ENCODE measurements at places on chromosomes 11 and 22.

- no peak for DNase-seq
Measured at GRCh38 chr11:75475767-75476650, 43.0 kb upstream of the KLHL35 start.

GRCh38 chr11:71206186-71206585 is 46.2 kb downstream of the SHANK2 start:
- DNase-seq = no peak

DNA sequence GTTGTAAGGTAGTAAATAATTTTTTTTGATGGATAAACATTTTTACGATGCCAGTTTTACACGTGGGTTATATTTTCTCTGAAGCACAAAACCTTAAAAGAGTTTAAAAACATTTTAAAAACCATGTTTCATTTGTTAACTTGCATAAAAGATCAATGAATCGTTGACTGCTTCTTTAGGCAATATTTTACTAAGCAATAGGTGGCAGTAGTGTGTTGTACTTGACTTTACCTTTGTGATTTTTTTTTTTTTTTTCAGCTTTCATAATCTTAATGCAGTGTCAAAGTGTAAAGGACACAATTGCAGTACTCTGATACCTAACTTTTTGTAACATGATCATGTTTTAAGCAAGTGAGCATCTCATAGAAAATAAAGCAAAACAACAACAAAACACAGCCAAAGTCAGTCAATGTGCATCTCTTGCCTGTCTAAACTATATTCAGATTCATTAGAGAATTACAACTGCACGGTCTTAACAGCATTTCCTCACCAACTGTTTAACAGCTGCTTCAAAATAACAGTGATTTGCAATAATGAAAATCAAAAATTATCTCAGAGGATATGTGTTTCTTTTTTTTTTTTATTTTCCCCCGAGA is 27.7 kb downstream of the DNAJC24 start:
- peak; percentile 70 for DNase-seq

GRCh38 chr11:61587541-61587941 is 6.7 kb upstream of the SYT7 start:
- no peak for DNase-seq

DNA sequence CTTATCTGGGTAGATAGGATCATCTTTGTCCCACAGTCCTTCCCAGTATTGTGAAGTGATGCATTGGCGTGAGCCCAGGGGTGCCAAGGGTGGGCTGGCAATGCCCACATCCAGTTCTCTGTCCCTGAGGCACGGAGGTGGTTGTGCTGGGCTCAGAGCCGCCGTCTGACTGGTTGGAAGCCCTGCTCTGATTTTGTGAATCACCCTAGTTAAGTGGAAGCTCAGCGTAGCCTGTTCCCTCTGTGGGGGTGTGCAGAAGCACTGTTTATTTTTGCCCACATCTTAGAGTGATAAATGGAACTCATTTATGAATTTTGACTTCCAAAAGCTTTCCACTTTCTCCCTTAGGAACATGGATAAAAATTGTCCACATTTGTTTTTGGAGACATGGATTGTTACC is 13.6 kb downstream of the BCR start:
- no peak for DNase-seq

DNA sequence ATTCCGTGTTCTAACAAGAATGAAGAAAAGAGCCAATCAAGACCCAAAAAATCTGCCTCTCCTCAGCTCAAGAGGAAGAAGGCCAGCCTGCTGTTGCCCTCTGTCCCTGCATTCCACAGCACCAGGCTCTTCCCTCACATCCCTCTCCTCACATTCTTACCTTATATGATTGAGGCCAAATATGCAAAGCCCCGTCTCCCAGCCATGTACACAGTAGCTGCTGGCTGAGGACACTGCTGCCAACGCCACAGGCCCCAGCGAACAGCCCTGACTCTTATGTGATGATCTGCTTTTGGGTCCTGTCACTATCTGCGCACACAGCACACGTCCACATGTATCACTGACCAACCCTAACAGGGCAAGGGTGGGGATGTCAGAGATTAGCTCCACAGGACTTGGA is 60.2 kb downstream of the MICAL3 start:
- no peak for DNase-seq

DNA sequence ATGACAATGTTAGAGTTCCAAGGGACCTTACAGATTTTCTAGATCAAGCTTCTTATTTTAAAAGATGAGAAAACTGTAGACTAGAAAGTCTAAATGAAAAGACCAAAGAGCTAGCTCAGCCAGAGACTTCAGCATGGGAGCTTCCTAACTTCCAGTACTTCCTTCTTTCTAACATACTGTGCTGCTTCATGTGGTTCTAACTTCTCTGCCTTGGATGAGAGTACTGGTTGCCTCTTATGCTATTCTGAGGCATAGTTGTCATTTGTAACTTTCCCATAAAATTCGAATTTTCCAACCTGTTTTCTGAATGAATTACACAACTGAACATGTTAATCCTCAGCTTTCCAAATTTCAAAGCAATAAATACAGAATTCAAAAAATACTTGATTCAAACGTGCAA is 1.8 kb downstream of the MTMR2 start:
- no peak for DNase-seq

DNA sequence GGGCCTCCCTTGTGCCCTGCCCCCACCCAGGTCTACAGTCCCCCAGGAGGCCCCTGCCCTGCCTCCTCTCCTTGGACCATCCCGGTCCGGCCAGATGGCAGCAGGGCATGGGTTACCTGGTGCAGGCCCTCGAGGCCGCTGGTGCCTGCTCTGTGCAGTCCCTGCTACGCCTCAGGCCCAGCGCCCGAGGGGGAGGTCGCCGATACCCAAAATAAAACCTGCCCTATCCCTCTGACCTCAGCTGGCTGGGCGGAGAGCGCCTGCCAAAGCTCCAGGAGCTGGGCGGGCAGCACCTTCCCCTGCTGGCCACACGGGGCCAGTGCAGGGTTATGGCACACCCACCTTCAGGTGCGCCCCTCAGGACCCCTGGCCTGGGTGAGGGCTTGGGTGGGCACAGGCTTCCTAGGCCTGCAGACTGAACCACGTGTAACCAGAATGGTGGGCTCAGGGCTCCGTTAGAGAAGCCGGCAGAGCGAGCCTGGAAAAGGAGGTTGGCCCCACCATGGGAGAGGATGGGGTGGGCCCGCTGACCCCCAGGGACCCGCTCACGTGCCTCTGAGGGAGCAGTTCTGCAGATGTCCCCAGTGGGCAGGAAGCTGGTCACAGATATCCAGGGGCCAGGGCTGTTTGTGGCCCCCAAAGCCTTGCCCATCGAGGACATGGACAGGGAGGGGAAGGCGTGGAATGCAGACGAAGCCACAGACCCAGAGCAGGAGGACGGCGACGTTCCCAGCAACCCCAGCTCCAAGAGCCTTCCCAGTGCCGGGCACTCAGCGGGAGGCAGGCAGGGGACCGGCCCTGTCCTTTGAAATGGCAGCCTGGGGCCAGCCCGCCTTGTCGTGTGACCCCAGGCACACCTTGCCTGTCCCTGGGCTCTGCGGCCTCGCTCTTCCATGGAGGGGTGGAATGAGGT is 1.7 kb upstream of the TNNT3 start:
- no peak for DNase-seq

DNA sequence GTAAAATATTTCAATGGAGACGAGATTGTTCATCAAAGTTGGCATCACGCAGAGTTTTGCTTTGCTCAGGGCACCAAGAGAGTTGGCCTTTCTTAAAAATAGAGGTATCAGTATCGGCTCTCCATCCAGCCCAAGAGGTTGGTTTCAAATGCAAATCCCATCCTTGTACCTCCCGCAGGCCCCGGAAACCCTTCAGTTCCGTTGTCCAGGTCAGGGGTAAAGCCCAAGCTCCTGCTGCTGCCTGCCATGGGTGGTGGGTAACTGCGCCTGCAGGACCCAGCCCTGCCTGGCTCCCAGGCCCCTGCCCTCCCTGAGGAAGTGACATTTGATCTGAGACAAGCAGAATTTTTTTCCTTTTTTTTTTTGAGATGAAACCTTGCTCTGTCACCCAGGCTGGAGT is 49.3 kb upstream of the RTL6 start:
- DNase-seq = no peak

DNA sequence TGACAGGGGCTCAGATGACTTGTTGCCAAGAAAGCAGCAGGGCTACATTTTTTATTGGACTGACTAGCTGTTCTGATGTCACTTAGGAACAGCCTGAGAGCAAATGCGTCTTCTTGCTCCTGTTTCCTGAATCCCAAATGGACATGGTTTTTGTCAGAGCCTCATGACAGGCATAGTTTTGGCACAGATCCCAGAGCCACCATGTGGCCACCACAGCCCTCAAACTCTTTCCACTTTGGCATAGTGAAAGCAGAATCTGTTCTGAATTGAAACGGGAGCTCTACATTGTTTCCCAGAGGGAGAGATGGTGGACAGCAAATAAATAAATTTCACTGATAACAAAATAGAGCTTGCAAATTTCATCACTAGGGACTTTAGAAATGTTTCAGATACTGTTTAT is 222.2 kb downstream of the C11orf87 start:
- peak; percentile 76 for DNase-seq

DNA sequence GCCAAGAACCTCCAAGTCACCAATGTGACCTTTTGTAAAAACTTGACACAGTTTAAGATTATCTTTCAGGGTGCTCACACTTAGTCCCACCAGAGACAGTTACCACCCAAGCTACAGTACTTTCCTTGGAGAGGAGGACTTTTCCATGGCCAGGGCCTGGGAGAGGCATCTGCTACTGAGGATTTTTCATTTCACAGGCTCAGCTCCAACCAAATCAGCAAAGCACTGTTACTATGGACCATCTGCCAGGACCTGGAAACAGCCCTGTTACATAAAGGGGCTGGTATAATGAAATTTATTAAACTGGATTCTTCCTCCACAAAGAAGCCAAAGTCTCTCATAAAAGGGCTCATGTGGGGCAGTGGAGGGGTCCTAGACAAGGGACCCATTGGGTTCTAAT is 38.6 kb downstream of the SERGEF start:
- DNase-seq = peak; percentile 59

DNA sequence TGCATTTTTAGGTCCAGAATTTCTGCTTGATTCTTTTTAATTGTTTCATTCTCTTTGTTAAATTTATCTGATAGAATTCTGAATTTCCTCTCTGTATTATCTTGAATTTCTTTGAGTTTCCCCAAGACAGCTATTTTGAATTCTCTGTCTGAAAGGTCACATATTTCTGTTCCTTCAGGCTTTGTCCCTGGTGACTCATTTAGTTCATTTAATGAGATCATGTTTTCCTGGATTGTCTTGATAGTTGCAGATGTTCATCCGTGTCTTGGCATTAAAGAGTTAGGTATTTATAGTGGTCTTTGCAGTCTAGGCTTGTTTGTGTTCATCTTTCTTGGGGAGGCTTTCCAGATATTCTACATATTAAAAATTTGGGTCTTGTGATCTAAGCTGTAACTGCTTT is 694.8 kb upstream of the CCDC179 start:
- no peak for DNase-seq

GRCh38 chr22:20636075-20636812 is 128.8 kb downstream of the MED15 start:
- DNase-seq = no peak

GRCh38 chr11:92251980-92252379 is 27.4 kb downstream of the FAT3 start:
- no peak for DNase-seq

- DNase-seq = no peak
Measured at GRCh38 chr22:19812910-19813309, 41.8 kb downstream of the GNB1L start.

DNA sequence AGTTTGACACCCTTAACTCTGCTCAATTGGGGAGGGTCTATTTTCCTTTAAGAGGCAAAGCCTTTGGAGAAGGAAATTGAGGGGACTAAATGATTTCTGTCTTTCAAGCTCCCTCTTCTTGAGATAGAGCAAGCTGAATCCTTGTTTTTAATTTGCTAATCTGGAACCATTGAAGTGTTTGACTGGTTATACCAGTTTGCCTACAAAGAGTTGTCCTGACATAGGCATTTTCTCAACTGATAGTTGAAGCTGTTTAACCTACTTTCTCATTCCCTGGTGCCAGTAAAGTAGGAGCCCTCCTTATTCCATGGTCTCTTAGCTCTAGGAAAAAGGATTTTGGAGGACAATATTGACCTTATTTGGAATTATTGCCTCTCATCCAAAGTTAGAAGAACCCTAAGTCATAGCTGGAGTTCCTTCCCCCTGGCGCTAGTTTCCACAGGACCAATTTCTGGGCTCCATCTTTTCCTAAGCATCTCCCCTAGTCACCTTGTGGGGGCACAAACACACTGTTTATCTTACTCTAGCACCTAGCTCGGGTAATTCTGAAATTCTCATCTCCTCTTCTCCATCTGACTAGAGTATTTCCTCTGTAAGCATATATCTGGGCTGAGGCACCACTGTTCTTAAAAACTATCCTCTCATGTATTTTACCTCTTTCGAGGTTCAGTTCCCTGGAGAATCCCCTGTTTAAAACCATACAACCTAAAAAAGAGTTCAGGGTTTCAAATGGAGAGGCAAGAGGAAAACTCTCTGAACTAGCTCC is 7.4 kb downstream of the ZDHHC5 start:
- DNase-seq = no peak

GRCh38 chr11:120004723-120005122 is 133.2 kb downstream of the TRIM29 start:
- DNase-seq = no peak

DNA sequence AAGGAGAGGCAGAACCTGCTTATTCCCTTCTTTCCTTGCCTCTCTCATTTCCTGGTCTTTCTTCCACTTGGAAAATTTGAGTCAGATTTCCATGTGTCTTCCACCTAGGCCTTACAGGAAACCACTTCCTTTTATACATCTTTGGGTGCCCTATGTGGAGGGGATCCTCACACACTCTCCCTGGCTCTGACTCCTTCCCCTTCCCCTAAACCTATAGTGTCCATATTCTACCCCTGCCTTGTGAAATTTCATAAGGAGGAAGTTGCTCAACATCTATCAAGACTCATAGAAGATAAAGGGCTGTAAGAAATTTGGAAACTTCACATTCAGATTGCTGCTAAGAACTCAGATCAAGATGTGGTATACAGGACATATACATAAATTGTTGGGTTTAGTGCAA is 20.4 kb downstream of the TUG1 start:
- no peak for DNase-seq
